ENCODE measurements at places on chromosomes 1 and 21.

DNA sequence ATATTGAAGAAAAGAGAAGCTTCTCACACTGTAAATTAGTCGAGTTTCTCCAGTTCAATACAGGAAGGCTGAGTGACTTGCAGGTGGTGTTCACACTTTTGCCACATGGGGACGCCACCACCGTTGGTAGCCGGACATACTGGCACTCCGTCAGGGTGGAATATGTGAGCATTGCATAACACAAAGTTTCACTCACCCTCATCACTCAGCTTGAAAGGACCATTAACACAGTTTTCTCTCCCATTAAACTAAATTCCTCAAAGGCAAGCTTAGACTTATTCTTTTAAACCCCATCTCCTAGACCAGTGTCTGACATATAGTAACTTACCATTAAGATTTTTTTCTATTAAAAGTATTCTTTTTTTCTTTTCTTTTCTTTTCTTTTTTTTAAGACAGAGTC, 105.3 kb upstream of the SERBP1 start:
- peak; percentile 81 for DNase-seq

- no peak for DNase-seq
These were observed 37.4 kb upstream of the RGS16 start for GRCh38 chr1:182641561-182641960.

- DNase-seq: peak; percentile 31
These were observed 649 bp downstream of the AHDC1 start for GRCh38 chr1:27603309-27603680.

DNA sequence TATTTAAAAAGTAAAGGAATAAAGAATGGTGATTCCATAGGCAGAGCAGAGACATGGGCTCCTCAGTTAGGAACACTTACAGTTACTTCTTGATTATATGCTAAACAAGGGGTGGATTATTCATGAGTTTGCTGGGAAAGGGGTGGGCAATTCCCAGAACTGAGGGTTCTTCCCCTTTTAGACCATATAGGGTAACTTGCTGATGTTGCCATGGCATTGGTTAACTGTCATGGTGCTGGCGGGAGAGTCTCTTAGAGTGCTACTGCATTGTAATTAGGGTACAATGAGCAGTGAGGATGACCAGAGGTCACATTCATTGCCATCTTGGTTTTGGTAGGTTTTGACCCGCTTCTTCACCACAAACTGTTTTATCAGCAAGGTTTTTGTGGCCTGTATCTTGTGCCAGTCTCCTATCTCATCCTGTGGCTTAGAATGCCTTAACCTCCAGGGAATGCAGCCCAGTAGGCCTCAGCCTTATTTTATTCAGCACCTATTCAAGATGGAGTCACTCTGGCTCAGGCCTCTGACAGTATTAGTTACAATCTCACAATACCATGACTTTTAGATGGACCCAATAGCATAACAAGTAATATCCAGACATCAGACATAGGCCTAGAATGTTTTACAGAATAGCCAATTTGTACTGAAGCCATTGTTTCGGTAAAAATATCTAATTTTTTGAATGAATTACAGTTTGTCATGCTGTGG, 106.8 kb downstream of the ZBTB18 start:
- no peak for DNase-seq

DNA sequence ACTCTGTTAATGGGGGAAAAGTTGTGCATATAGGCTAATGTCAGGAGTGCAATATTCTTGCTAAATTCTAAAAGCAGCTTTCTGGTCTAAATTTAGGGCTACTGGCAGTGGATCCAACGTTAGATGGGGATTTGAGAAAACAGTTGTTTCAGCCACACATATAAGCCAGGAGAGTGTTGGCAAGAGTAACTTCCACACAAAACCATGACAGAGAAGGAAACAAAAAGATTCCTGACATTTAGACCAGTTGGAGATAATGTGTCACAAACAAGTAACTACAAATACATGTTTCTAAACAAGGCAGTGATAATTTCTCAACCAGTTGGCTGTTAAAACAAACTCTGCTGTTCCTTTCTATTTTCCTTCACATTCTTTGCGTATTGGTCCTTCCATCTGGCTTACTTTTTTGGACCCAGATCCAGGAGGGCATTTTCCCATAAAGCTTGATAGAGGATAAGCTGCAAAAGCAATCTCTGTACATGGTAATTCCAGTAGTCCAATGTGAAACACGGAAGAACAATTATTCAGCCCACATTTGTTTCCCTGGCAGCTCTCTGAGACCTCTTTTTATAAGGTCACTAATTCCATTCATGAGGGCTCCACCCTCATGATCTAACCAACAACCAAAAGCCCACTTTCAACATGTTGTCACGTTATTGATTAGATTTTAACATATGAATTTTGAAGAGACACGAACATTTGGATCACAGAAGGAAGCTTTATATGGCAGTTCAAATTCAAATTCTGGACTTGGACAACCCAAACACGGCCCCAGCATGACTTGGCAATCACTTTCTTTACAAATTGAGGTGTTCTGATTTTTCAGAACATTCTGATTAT, 1888.6 kb downstream of the MRPL39 start:
- no peak for DNase-seq

DNA sequence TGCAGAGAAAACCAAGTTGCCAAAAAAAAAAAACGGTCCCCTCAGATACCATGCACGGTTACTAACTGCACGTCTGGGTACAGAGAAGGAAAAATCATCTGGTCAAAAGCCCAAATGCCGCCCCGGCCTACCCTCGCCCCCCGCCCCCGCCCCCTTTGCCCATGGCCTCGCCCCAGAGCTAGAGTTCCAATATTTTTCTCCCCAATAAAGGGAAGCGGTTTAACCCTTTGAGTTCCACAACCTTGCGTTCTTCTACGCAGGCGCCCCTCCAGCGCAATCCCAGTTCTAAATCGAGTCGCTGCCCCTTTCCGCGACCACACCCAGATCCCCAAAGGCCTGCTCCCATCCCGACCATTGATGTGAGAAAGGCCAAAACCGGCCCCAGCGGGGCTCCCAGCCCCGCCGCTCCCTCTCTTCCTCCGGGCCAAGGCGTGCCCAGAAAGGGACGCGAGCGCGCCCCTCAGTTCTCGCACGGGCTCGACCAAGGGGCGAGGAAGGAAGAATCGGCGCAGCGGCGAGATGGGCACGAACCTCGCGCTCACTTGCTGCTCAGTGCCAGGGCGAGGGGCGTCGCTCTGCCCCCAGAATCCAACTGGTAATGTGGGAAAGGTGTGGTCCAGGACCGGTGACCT, 797 bp downstream of the WDR47 start:
- DNase-seq: peak; percentile 30

GRCh38 chr1:40315795-40316594, 1.1 kb downstream of the COL9A2 start:
- DNase-seq: no peak

GRCh38 chr1:61287734-61288133, 205.4 kb downstream of the NFIA start:
- DNase-seq: no peak

- DNase-seq: no peak
These were observed 61.7 kb upstream of the DNAJC6 start for GRCh38 chr1:65247419-65248359.

Data from WERI-Rb-1 (cell line).